ENCODE measurements at places on chromosomes 13 and 19.

- no peak for DNase-seq
These were observed 210.1 kb downstream of the TBC1D4 start for GRCh38 chr13:75271846-75272245.

DNA sequence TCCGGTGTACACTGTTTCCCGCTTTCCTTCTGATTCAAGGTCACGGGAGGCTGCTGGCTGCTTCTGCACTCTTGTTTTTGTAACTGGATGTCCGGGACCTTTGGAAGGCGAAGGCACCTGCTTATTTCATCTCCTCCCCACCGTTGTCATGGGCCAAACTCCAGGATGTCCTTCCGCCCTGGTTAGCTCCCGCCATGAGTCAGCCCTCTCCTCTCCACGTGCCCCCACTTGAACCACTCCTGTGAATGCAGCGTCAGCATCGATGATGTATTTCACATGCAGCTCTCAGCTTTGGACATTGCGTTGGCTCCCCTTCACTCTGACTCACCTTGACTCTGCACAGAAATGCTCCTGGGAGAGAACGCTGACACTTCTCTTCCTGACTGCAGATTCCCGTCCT, 5.5 kb upstream of the GALP start:
- DNase-seq: no peak

- no peak for DNase-seq
These were observed 64.8 kb downstream of the MLLT1 start for GRCh38 chr19:6214881-6215541.

- no peak for DNase-seq
These were observed 55.4 kb upstream of the RNF113B start for GRCh38 chr13:98232456-98232855.

DNA sequence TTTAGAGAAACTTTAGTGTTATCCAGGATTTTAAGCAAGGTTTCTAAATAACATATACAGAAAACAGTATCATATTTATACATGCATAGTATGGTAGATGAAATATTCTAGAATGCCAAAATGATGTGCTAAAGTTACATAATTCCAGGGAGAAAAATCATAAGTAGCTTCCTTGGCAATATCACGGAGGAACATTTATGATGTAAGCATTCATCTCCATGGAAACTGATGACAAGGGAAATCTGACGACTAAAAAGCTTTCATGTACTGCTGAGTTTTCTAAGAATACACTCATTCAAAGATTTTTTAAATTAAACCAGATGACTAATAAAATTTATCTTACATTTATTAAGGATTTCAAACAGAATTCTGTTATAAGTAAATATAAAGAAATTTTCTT, 4.7 kb downstream of the TEX30 start:
- no peak for DNase-seq

DNA sequence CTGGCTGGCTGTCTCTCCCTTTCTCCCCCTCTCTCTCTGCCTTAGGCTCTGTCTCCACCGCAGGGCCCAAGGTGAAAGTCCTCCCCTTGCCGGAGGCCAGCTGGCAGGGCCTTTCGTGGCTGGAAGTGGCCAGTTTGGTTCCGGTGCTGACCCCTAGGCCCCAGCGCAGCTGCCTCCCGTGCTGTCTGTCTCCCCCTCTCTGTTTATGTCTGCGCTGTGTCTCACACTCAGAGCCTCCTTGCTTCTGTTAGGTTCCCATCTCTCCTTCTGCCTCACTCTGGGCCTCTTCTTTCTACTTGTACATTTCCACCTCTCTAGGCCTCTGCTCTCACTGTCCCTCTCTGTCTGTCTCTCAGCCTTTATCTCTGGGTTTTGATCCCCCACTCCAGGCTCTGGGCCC, 13.1 kb downstream of the CCDC97 start:
- DNase-seq: no peak

- DNase-seq: no peak
These were observed 244.8 kb downstream of the TSHZ3 start for GRCh38 chr19:31104451-31104850.

- no peak for DNase-seq
These were observed 6.7 kb downstream of the TPT1 start for GRCh38 chr13:45333977-45334922.

DNA sequence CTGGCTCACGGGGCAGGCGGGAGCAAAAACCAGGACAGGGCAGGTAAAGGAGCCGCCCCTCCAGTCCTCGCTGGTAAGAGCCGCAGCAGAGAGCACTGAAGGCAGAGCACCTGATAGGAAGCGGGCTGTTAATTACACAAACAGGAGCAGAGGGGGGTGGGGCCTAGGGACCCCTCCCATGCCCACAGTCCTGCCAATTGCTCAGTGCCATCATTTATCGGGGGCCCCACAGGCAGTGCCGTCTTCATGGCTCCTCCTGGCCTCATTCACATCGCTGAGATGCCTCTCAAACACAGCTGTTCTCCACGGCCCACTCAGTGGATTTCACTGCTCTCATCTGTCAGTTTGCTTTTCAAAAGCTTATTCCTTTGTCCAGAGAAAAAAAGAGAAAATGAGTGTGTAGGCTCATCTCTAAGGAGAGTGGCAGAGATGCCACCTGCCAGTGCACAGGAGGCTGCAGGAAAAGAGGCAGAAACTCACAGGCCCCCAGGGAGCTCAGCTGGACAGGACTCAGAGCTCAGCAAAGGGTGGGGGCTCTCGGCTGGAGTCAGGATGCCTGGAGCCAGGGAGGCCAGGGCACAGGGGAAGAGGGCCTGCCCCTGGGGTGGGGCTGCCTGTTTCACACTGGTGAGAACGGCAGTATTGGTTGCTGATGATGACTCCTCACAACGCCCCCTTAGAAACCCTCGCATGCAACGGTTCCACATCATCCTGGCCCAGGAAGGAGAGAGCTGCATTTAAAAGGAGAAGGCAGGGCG, 174.6 kb downstream of the COL4A1 start:
- no peak for DNase-seq

- no peak for DNase-seq
These were observed 22.4 kb upstream of the C13orf46 start for GRCh38 chr13:113996081-113996911.

DNA sequence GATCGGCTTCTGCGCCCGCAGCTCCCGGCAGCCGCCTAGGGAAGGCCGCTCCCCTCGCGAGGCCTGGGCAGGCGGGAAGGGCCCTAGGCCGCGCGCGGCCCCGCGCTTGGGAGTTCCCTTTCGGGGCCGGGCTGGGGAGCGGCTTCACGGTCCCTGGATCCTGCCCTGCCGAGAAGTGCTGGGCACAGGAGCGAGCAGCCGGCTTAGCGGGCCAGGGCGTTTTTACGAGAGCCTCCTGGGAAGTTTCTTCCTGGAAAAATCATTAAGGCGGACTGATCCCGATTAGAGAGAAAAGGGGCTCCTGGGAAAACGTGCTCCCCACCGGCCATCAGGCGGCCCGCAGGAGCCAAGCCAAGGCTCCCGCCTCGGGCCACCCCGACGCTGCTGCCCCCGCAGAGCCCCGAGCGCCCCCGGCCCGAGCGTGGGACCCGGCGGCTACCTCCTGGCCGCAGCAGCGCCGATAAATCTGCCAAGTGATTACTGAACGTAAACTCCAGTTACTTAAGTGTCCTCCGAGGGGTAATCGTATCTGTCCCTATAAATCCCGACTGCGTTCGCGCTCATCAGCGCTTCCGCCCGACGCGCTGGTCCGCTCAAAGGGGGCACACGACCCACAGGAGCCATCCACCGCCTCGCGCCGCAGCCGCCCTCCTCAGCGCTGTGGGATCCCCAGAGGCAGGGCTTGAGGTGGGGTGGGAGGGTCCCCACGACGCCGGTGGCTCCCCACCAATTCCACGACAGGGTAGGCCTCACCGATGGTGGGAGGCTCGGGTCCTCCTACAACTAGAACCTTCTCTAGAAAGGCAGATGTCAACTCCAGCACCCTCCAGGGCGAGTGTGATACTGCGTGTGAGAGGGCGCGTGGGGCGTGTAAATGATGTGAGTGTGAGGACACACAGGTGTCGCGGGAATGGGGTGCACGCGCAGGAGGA, 2.8 kb downstream of the ZIC5 start:
- DNase-seq: no peak

DNA sequence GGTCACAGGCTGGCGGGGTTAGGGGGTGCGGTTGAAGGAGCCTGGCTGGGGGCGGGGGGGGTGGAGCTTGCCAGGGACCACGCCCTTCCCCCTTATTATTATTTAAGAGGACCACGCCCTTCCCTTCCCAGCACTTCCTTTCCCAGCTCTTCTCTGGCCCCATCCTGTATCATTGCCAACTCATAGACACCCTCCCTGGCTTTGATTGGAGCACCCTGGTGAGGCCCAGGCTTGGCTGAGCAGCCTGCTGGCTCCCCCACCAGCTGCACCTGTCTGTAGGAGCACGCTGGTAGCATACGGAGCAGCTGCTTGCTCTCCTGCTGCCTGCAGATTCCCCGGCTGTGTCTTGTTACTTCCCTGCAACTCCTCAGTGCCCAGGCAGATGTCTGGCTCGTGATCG, 62.5 kb upstream of the PDX1 start:
- peak; percentile 59 for DNase-seq

GRCh38 chr13:59706101-59706976, 457.4 kb downstream of the DIAPH3 start:
- no peak for DNase-seq

- no peak for DNase-seq
These were observed 196.5 kb downstream of the TEX29 start for GRCh38 chr13:111516712-111517640.

- no peak for DNase-seq
These were observed 19.4 kb upstream of the MBNL2 start for GRCh38 chr13:97202761-97203160.

DNA sequence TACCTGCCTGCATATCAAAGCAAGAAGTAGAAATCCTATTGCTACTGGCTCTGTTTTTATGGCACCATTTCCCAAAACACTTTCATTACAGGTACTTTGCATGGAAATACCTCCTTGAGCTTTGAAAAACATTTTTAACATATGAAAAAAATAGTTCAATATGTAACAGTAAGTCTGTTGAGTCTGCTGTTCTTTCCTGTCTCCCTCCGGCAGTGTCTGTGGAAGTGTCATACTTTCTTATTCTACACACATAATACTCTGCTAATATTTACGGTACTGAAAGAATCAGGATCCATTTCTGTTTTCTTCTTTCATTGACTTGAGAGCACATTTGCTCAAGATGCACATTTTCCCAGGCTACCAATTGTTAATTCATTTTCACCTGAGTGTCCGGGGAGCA, 8.2 kb upstream of the SERTM1 start:
- no peak for DNase-seq

- no peak for DNase-seq
These were observed 6.6 kb downstream of the PEPD start for GRCh38 chr19:33514885-33515551.

DNA sequence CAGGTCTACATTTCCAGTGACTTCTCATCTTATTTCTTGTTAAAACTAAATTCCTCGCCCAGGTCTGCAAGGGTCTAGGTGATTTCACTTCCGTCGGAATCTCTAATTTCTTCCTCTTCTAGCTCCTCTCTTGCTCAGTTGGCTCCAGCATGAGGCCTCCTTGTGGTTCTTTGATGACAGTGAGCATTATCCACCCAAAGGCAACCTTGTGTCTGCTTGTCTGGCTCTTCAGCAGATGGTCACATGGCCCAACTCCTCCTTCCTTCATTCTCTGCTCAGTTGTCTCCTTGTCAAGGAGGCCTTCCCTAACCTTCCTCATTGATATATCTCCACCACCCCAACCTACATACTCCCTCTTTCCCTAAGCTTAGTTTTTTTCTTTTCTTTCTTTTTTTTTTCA, 1391.4 kb downstream of the EFNB2 start:
- no peak for DNase-seq

DNA sequence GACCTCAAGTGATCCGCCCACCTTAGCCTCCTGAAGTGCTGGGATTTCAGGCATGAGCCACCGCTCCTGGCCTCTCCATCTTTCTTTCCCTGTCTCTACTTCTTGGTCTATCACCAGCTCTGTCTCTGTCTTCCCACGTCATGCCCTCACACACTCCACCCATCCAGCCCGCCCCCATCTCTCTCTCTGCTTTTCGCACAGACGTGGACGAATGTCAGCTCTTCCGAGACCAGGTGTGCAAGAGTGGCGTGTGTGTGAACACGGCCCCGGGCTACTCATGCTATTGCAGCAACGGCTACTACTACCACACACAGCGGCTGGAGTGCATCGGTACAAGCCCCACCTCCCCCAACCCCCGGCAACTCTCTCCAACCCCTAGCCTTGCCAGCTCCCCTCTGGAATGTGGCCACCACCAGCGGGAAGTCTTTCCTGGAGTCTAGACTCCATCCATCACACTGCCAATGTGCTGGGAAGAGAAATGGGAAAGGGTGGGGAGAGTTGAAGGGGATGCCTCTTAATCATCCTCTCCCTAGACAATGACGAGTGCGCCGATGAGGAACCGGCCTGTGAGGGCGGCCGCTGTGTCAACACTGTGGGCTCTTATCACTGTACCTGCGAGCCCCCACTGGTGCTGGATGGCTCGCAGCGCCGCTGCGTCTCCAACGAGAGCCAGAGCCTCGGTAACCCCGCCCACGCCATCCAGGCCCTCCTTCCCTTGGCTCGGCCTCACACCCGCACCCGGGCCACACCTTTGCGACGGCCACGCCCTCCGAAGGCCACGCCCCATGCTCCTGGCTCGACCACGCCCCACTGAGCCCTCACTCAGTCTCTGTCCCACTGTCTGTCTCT, 22.5 kb downstream of the LTBP4 start:
- peak; percentile 4 for DNase-seq

DNA sequence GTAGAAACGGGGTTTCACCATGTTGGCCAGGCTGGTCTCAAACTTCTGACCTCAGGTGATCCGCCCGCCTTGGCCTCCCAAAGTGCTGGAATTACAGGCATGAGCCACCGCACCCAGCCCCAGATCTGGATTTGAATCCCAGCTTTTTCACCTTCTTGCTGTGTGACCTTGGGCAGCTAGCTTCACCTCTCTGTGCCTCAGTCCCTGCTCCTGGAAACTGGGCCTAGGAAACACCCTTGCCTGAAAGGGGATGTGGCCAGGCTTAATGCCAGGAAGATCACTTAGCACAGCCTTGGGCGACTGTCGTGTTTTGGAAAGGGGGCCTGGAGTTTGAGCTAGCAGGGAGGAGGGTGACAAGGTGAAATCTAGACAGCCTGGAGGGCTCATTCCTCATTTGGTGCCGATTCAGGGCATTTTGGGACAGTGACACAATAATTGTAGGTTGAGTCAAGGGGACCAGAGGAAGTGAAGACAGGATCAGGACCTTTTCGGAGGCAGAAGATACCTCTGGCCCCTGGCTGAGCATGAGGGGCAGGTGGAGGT, 1.8 kb downstream of the PGPEP1 start:
- no peak for DNase-seq

- DNase-seq: no peak
These were observed 252.6 kb downstream of the SLITRK5 start for GRCh38 chr13:87923753-87924152.

DNA sequence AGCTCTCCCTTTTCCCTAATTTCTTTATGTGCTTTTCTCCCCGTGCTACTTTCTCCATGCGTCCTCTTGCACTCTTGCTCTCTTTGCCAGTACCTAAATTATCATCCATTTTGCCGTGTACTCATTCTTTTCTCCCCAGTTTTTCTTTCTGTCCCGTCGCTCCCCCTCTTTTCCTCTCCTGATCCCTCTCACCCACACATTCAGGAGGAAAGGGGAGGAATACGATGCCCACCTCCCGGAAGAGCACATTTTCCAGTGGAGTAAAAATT, 821 bp downstream of the ZNF616 start:
- DNase-seq: no peak
